ENCODE measurements at places on chromosomes 7 and 10.

GRCh38 chr10:132528064-132528691, 9.4 kb upstream of the INPP5A start:
- H3K27me3 ChIP-seq: peaks cover 21% of the 10 kb centered on the region
- peak; percentile 64 for DNase-seq
- H3K4me3 ChIP-seq: no peak overlapping the region
- H3K36me3 ChIP-seq: no peaks in the 10 kb centered on the region

- no peaks in the 10 kb centered on the region for H3K27me3 ChIP-seq
- no peak overlapping the region for H3K4me3 ChIP-seq
- no peak for DNase-seq
- no peaks in the 10 kb centered on the region for H3K4me1 ChIP-seq
- H3K36me3 ChIP-seq: no peaks in the 10 kb centered on the region
- no peak overlapping the region for H3K27ac ChIP-seq
Measured at GRCh38 chr10:106023329-106023728, 1141.2 kb downstream of the SORCS1 start.

DNA sequence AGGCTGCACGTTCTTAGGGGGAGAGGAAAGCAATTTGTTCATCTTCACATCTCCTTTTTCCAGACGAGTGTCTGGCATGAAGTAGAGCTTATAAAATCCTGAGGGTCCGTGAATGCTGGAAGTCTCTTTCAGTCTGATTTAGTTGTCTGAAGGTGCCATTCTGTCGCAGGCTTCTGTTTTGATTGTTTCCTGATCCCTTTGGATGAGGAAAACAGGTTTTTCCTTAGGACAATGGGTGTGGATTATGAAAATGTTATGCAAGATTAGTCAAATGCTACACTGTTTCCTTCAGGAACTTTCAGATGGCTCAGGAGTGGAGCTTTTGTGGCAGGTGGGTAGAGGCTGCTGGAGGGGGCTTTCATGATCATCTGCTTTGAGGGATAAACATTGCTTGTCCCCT, at the start of gene ITPRID1:
Gene ITPRID1 (plus strand): TSS at position 301 of the 400 bp plus-strand sequence. CDS start 38,935 bp downstream, outside the sequence.
- no peak for DNase-seq
- H3K4me3 ChIP-seq: no peak within 1 kb of the TSS
- no peaks in the 10 kb centered on the region for H3K4me1 ChIP-seq
- H3K36me3 ChIP-seq: no peaks in the 10 kb centered on the region

- H3K4me3 ChIP-seq: no peak overlapping the region
- no peaks in the 10 kb centered on the region for H3K4me1 ChIP-seq
- no peak for DNase-seq
- H3K36me3 ChIP-seq: no peaks in the 10 kb centered on the region
- H3K27me3 ChIP-seq: no peaks in the 10 kb centered on the region
Measured at GRCh38 chr10:25522946-25523608, 348.3 kb downstream of the GPR158 start.

DNA sequence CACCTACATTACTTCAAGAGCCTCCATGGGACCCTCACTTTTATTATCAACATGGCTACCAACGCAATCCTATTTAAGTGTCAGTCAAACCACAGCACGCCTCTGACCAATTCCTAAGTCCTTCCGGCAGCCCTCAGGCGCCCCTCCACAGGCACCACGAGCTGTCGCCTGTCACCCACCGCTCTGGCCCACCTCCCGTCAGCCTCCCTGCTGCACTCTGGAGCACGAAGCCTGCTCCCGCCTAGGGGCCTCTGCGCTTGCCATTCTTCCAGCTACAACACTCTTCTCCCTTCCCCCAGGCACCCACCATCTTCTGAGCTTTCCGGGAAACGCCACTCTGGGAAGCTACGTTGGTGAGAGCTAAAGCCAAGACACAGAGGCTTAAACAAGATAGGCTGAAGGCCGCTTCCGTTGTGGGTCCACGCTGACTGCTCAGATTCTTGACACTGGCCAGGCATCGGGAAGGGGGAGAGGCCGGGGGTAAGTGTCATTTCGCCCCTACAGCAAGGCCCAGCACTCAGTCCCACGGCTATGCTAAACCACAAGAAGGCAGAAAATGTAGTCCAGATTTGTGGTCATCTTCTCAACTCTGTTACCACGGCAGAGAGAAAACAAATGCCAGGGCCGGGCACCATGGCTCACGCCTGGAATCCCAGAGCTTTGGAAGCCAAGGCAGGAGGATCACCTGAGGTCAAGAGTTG, 56.7 kb downstream of the GNA12 start:
- no peaks in the 10 kb centered on the region for H3K4me1 ChIP-seq
- H3K27me3 ChIP-seq: no peaks in the 10 kb centered on the region
- H3K27ac ChIP-seq: no peak overlapping the region
- H3K36me3 ChIP-seq: peaks cover 38% of the 10 kb centered on the region
- no peak overlapping the region for H3K4me3 ChIP-seq
- no peak for DNase-seq

DNA sequence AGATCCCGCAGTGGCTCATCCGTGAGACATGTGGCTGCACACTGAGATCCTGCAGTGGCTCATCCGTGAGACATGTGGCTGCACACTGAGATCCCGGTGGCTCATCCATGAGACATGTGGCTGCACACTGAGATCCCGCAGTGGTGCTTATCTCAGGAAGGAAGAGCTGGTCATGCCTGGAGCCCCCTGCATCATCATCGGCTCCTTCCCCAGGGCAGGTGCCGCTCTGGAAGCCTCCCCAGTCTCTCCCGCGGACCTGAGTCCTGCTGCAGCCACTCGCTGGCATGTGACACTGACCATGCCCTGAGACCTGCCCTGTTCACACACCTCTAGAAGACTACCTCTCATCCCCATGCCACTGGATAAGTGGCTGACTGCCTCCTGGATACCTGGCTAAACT, 181.3 kb downstream of the PTPRN2 start:
- DNase-seq: no peak
- no peaks in the 10 kb centered on the region for H3K36me3 ChIP-seq
- no peak overlapping the region for H3K27ac ChIP-seq
- H3K4me3 ChIP-seq: no peak overlapping the region
- no peaks in the 10 kb centered on the region for H3K27me3 ChIP-seq

DNA sequence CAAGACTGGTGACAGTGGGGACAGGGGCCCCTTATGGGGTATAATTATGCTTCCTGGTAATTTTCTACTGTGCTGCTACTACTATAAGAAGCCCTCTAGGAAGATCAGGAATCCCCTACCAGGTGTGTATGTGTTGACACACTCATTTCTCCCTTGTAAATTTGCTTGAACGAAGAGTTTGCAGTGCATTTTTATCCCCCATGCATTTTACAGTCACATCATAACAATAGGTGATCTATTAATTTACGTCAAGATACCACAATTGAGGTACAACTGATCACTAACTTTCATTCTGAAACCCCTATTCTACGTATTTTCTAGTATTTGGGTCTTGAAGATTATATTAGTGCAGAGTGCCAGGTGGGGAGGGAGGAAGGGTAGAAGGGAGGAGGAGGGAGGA, 252.2 kb downstream of the NSUN6 start:
- H3K36me3 ChIP-seq: no peaks in the 10 kb centered on the region
- no peak for DNase-seq
- no peaks in the 10 kb centered on the region for H3K27me3 ChIP-seq
- H3K4me1 ChIP-seq: no peaks in the 10 kb centered on the region
- no peak overlapping the region for H3K4me3 ChIP-seq
